ENCODE measurements at places on chromosomes 5 and 9. TPM values are rescaled to one million over a fixed set of nuclear protein-coding genes. Genes with fewer than 3 reads are reported as not detected.
A peak's percentile ranks its signal among the peaks of the same experiment; 100 is the strongest.

- no peak for DNase-seq
- no peak overlapping the region for H3K4me3 ChIP-seq
- peaks cover 6% of the 10 kb centered on the region for H3K4me1 ChIP-seq
- no peaks in the 10 kb centered on the region for H3K27me3 ChIP-seq
- H3K27ac ChIP-seq = no peak overlapping the region
Observed at GRCh38 chr9:35029852-35030251, 40.3 kb downstream of the DNAJB5 start.

- H3K27me3 ChIP-seq = no peaks in the 10 kb centered on the region
- H3K27ac ChIP-seq = no peak overlapping the region
- H3K4me1 ChIP-seq = peaks cover 43% of the 10 kb centered on the region
- H3K4me3 ChIP-seq = no peak overlapping the region
Observed at GRCh38 chr5:157513182-157513581, 53.2 kb downstream of the NIPAL4 start.

ZCCHC7 gene
- 26.8 TPM for total RNA-seq

DNA sequence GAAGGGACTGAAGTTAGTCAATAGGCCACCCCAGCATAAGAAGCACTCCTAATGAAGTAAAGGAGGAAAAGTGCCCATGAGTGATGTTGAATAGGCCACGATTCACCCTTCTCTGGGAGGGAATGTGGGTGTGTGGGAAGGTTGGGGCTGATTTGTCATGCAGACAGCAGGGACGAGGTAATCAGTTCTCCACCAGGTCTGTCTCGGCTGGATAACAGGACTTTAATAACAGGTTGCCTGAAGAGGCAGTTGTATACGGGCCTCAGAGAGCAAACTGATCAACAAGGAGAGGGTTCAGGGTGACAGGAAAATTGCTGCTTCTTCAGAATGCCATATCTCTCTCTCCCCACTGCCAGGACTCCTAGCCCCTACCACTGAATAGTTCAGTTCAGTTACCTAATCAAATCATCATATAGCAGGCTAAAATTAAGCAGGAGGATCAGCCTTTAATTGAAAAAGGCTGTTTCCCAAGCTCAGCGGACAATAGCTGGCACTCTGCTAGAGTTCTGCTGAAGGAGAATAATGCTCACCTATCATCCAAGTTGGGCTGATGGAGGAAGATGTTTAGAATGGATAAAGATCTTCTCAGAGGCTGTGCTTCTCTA, 43.6 kb upstream of the SMIM32 start:
- no peaks in the 10 kb centered on the region for H3K36me3 ChIP-seq
- peaks cover 4% of the 10 kb centered on the region for H3K27me3 ChIP-seq
- DNase-seq = no peak
- H3K4me3 ChIP-seq = no peak overlapping the region

GRCh38 chr9:76751001-76751400, 13.2 kb upstream of the PCA3 start:
- DNase-seq = no peak
- H3K27ac ChIP-seq = no peak overlapping the region
- no peaks in the 10 kb centered on the region for H3K4me1 ChIP-seq
- no peak overlapping the region for H3K4me3 ChIP-seq
- H3K27me3 ChIP-seq = no peaks in the 10 kb centered on the region

DNA sequence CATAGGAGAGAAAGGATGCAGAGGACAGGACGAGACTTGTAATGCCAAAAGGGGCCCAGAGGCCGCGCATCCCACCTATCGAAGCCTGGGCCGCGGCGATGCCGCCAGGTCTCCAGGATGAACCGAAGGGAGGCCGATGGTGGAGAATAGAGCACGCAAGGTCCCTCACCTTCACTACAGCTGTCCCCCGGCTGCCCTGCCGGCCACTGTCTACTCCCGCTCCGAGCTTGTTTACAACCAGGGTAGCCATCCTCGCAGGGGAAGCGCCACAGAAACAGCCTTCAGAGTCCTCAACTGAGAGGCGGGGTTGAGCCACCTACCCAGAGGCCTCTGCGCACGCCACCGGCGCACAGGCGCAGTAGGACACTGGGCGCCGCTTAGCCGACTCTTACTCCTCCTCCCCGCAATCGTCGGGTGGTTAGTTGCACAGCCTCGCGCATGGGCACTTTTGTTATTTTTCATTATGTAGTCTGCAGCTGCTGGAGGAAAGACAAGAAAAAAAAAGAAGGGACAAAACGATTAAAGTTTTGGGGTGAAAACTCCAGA, at the start of gene TRIM23:
Gene TRIM23 (minus strand): TSS at position 309 of the 546 bp plus-strand sequence. CDS start 59 bp downstream, at position 250.
- H3K36me3 ChIP-seq = no peaks in the 10 kb centered on the region
- no peaks in the 10 kb centered on the region for H3K27me3 ChIP-seq
- peak within 1 kb of the TSS; percentile 96 for H3K27ac ChIP-seq
- peaks cover 39% of the 10 kb centered on the region for H3K4me1 ChIP-seq

HK3 gene
- total RNA-seq = 0.22 TPM

TAS2R1 gene
- total RNA-seq = not detected

GRCh38 chr9:123742009-123742767, 187.7 kb downstream of the DENND1A start:
- H3K4me3 ChIP-seq = no peak overlapping the region
- no peaks in the 10 kb centered on the region for H3K36me3 ChIP-seq
- no peaks in the 10 kb centered on the region for H3K4me1 ChIP-seq
- no peak for DNase-seq

DNA sequence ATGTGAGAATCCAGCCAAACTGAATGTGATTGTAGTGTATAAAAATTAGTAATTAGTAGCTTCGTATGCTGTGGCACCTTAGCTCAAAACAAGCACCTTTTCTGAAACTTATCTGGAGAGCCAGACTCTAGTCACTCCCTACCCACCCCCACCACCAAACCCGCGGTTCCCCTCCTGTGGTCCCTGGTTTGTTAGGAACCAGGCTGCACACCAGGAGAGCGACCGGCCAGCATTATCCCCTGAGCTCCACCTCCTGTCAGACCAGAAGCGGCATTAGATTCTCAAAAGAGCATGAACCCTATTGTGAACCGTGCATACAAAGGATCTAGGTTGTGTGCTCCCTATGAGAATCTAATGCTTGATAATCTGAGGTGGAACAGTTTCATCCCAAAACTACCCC, 498.6 kb downstream of the CHSY3 start:
- no peak overlapping the region for H3K27ac ChIP-seq
- no peaks in the 10 kb centered on the region for H3K36me3 ChIP-seq
- H3K27me3 ChIP-seq = peaks cover 1% of the 10 kb centered on the region
- no peak overlapping the region for H3K4me3 ChIP-seq

DNA sequence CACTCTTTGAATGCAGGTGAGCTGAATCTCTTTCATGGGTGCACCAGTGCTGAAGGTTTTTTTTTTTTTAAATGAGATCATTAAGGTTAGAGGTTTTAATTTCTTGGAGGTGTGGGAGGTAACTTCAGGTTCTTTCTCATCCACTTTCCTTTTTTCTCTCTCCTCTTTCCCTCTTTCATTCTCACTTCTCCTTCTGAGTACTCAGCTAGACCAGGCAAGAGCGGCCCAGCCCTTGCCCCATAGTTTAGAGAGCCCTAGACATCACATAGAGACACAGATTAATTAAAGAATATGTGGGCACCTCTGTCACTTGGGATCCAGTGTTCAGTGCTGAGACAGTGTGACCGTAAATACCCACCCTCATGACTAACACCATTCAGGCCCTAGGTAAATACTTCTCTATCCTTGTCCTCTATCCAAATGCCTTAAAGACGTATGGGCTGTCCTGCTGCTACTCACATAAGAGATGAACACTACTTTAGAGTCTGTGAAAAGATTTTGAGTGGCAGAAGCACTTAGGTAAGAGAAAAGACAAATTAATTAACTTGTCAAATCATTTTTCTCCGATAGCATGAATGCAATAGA, 174.1 kb downstream of the TLE4 start:
- H3K4me3 ChIP-seq = no peak overlapping the region
- no peaks in the 10 kb centered on the region for H3K4me1 ChIP-seq
- no peaks in the 10 kb centered on the region for H3K27me3 ChIP-seq
- DNase-seq = no peak
- H3K27ac ChIP-seq = no peak overlapping the region

DNA sequence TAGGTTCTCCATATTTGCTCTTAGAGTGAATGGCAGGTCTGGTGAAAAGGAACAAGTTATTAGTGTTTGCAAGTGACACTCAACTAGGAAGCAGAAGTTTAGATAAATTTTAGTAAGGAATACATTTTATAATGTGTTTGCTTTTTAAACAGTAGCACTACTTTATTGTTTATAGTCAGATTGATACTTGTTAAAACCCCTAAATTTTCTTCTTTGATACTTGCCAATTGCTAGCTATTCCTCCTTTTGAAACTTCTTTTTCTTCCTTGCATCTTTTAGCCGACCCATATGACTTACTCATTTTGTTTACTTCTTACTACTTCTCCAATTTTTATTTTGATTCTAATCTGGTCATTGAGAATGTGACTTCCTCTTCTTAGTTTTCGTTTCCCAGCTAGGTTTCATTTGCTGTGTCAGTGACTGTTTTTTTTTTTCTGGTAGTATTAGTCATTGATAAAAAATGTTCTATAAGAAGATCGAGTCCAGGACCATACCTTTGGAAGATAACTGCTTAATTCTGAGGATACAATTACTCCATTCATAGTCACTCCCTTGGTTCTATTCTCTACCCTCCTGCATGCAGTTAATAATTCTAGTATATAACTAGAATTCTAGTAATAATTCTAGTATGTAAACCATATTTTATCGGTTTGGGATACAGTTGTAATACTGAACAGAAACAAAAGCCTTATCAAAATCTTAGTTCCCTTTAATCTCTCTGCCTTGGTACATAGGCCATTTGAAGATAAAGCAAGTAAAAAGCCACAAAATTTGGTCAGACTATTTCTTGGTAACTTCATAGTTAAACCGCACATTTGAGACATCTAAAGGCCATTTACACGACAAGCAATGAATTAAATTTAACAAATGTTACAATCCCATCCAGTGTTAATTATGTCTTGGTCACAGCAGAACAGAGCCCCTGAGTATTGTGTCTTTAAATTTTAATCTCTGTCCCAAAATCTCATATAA, 2.8 kb upstream of the RICTOR start:
- H3K4me1 ChIP-seq = peaks cover 24% of the 10 kb centered on the region
- peak overlapping the region; percentile 27 for H3K4me3 ChIP-seq
- H3K27ac ChIP-seq = peak overlapping the region; percentile 15
- DNase-seq = no peak

DNA sequence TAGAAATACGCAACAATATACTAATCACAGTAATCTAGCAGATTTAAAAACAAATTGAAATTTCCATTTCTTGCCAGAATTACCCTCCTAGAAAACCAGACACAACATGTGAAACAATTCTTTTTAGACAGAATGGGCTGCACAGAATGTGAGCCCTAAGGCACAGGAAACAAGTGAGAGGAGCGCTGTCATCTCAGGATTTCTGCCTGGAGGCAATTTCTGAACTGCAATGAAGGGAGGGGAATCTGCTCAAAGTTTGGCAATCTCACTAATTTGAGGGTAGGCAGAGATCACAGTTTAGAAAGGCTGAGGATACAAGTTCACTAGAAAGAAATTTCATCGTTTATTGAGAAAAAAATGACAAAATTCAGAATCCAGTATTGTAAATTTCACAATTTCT, 70.3 kb downstream of the INIP start:
- H3K36me3 ChIP-seq = peaks cover 25% of the 10 kb centered on the region
- no peak overlapping the region for H3K27ac ChIP-seq
- no peaks in the 10 kb centered on the region for H3K27me3 ChIP-seq
- no peak for DNase-seq

DNA sequence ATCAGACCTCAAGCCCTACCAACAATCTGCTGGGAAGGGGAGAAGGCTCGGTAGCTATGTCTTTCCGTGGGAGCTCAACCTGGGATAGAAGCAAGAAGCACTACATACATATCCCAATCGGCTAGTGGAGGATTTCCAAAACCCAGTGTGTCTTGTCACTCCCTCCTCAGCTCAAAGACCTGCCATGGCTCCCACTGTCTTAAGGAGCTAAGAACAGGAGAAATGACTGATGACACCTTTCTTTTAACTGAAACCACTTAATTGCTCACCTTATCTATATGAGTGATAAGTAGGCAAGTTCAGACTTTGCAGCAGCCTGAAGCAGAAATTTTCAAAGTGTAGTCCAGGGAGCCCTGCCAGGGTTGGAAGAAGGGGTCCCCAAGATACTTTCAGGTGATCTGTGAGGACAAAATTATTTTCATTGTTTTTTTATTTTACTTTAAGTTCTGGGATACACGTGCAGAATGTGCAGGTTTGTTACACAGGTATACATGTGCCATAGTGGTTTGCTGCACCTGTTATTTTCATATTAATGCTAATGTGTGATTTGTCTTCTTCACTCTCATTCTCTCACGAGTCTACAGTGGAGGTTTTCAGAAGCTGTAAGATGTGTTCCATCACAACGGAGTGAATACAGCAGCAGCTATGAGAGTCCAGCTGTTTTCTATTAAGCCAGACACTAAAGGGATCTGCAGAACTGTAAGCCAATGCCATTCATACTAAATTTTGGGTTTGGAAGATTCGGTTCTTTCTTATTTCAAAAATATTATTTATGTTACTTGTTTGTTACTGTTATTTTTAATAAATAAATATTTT, 41.4 kb downstream of the PAX5 start:
- H3K36me3 ChIP-seq = peaks cover 12% of the 10 kb centered on the region
- no peak overlapping the region for H3K27ac ChIP-seq
- peaks cover 39% of the 10 kb centered on the region for H3K27me3 ChIP-seq
- H3K4me3 ChIP-seq = no peak overlapping the region

- H3K36me3 ChIP-seq = no peaks in the 10 kb centered on the region
- no peaks in the 10 kb centered on the region for H3K4me1 ChIP-seq
- DNase-seq = no peak
- H3K27me3 ChIP-seq = peaks cover 4% of the 10 kb centered on the region
- no peak overlapping the region for H3K4me3 ChIP-seq
Observed at GRCh38 chr5:132283423-132284043, 10.7 kb upstream of the SLC22A4 start.

GDNF gene
- not detected for total RNA-seq

- peaks cover 10% of the 10 kb centered on the region for H3K4me1 ChIP-seq
- H3K4me3 ChIP-seq = peak within 1 kb of the TSS; percentile 68
- H3K27ac ChIP-seq = no peak within 1 kb of the TSS
- peak; percentile 13 for DNase-seq
Observed at GRCh38 chr5:112419164-112419985, at the start of gene EPB41L4A. EPB41L4A (minus strand) TSS chr5:112419277; CDS start chr5:112419039, 238 bp downstream.

DNA sequence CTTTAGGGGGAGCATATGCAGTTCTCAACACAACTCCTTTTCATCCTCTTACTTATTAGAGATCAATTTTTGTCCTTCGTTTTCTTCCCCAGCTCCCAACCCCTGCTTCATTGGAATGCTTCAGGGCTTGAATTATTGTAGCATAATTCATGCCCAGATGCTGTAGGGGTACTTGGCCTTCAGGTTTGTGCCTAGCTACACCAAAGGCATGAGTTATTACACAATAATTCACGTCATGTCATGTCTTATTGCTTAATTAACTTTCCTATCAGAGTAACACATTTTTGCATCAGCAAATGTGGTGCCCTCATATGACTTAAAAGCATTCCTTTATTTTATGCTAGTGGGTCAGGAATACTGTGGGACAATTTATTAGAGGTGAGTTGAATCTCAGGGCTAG, 507.2 kb downstream of the NFIB start:
- no peaks in the 10 kb centered on the region for H3K4me1 ChIP-seq
- H3K36me3 ChIP-seq = no peaks in the 10 kb centered on the region
- H3K27me3 ChIP-seq = no peaks in the 10 kb centered on the region
